ENCODE measurements at places on chromosomes 5 and 9.

DNA sequence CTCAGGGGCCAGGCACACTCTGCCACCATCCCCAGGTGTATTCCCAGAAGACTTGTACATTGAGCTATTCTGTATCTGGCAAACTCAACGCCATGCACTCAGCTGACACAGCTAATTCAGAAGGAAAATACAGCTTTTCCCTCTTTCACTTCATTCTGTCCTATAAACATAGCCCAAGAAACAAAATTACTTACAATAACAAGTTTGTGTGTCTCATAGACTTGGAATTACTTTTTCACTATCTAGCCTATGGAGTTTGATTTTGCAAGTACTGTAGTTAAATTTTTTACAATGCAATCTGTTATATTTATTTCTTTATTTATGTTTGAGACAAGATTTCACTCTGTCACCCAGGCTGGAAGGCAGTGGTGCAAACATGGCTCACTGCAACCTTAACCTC is 125.1 kb upstream of the KLF9 start:
- DNase-seq = no peak

DNA sequence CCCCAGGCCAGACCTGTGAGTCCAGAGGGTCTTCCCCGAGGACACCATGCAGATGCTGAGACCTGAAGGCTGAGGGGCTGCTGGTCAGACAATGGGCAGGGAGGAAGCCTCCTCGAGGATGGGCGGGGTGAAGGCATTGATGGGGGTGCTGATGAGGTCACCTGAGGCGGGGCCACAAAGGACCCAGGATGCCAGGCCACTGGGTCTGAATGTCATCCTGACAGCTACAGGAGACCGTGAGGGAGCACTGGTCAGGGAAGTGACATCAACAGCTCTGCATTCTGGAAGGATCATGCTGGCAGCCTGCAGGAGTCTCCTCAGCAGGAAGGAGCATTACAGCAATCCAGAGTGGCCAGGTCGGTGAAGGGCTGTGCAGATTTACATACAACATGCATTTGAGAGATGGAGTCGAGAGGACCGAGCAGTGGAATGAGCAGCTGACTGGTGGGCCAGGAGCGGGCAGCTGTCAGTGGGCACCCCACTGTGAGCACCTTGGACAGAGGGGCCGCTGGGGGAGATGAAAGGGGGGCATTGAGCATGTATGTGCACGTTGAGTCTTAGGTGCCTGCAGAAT is 77.7 kb upstream of the ADAMTS2 start:
- DNase-seq = no peak

DNA sequence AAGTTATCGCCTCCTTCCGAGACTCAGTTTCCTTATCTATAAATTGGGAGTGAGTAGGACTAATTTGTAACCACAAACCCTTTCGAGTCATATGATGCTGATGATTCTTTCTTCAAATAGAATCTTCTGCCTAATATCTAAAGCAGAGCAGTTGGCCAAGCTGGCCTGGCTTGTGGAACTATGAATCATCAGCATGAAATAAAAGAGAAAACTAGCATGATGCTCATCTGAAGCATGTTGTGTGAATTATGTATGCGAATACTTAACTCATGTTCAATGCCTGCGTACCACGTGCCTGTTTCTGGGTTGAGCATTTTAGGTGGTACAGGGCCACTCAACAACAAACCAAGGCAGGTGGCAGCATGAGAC is 15.0 kb upstream of the ORM1 start:
- no peak for DNase-seq

GRCh38 chr5:73180566-73180965 is 7.6 kb downstream of the TMEM174 start:
- DNase-seq = no peak

DNA sequence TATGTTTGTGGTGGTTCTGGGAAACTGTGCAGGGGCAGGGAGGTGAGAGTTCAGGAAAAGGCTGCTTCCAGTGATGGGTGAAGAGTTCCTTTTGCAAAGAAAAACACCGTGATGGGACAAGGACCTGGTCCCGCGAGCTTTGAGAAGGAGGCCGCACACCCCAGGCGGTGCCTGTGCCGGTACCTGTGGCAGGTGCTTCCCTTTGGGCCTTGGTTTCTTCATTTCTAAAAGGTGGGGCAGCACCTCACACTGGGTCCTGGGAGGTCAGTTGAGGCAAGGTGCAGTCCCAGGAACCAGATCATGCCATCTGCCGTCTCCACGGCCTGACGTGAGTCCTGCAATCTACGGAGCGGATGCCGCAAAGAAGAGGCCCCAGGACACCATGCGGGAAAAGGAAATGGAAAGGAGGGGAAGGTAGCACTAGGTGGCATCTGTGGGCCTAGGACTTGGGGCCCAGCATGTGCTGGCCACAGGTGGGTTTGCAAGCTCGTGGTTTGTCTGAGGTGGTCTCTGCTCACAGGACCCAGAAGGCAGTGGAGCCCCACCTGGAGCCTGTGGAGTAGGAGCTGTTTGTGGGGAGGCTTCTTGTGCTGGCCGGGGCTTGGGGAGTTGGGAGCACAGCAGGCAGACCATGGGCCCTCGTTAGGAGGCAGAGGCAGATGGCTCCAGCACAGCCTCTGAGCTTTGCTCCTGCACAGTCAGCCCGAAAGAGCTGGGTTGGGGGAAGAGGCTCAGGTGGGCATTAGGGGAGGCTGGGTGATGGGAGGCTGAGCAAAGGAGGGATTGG is 131.6 kb downstream of the CACNA1B start:
- no peak for DNase-seq

DNA sequence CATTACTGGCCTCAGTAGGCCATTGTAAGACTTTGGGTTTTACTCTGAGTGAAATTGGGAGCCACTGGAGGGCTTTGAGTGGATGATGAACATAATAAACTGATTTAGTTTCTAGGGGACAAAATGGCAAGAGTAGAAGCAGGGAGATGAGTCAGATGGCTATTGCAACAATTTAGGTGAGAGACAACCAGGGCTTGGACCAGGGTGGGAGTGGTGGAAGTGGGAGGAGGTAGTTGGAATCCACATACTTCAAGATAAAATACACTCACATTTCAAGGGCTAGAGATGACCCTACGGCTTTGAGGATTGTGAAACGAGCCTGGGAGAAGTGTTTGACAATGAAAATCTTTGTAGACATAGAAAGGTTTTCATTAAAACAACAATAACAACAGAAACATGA is 136.3 kb downstream of the ACTBL2 start:
- no peak for DNase-seq

GRCh38 chr9:37302277-37302676 is 120.2 kb upstream of the GRHPR start:
- DNase-seq = no peak

DNA sequence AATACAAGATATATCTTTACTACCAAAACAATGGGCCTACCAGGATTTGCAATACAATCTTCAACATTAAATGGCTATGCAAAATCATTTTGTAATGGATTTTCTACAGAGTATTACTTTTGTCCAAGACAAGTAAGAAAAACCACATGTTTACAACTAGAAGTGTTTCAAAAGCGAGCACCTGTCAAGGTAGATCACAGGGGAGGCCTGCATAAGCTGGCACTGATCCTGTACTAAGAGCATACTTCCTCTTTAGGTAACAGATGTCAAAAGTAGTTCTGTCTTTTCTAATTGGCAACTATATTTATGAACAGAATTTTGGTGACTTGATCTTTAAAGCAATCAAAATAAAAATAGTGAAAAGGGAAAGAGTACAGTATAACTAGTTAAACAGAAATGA is 249.0 kb downstream of the MLLT3 start:
- no peak for DNase-seq

Data from activated T-cell treated with anti-CD3 and anti-CD28 coated beads for 48 hours (primary cell).